ENCODE measurements at places on chromosomes 4 and X. TPM values are rescaled to one million over a fixed set of nuclear protein-coding genes. Genes with fewer than 3 reads are reported as not detected.

- no peak for DNase-seq
Observed at GRCh38 chr4:14667624-14668151, 334.6 kb upstream of the CPEB2 start.

- no peak for DNase-seq
Observed at GRCh38 chr4:76624241-76624681, 189.2 kb downstream of the SHROOM3 start.

- no peak for DNase-seq
Observed at GRCh38 chr4:3365326-3365725, 72.5 kb downstream of the RGS12 start.

GRCh38 chr4:7089213-7089986 is 21.5 kb upstream of the GRPEL1 start:
- DNase-seq = no peak

DNA sequence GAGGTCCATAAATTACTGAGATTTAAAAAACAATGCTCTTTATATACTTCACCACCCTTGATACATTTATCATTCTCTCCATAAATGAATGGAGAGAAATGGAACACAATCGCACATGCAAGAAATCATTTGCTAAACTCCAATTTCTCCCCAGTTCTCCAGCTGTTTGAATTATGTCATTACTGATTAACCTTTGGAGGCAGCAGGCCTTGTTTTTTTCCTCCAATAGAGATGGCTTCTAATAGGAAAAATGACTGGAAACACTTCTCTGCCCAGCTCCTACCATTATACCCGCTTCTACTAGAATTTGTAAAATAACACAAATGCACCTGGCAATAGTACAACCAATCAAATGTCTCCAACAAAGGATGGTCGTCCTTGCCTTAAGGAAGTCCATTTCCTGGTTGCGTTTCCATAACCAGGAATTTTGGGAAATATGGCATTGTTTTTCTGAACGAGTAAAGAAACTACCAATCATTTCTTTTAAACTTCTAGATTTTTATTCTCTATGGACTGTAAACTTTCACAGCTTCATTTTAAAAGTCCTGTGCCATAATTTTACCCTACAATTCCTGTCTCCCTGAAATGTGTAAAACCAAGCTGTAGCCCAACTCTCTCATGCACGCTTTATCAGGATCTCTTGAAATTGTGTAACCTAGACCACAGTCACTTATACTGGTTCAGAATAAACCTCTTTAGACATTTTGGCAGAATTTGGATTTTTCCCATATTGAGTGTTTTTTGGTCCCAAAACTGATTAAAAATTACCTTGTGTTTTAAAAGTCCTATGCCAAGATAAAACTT is 60.1 kb downstream of the APBB2 start:
- DNase-seq = no peak

DNA sequence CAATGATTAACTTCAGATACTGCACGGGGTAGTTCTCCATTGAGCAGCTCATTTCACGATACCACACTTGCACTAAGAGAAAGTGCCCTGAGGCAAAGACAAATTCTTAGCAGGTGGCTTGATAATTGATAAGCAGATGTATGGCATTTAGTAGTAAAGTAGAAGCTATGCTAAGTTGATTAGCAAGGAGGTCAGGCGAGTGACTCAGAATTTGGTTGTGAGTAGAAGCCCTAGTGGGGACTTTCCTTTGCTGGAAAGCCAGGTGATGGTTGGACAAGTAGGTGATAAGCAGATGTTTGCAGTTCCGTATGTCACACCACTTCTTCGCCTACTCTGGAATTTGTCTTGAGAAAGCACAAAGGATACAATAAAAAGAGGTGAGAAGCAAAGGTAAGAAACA is 58.7 kb downstream of the TLL1 start:
- DNase-seq = no peak

The YY2 gene
- polyA plus RNA-seq = 0.61 TPM

The MAGEA6 gene
- polyA plus RNA-seq = not detected

GRCh38 chr4:176793060-176793605 is 411 bp upstream of the VEGFC start:
- no peak for DNase-seq

The TRO gene
- 5.3 TPM for polyA plus RNA-seq

DNA sequence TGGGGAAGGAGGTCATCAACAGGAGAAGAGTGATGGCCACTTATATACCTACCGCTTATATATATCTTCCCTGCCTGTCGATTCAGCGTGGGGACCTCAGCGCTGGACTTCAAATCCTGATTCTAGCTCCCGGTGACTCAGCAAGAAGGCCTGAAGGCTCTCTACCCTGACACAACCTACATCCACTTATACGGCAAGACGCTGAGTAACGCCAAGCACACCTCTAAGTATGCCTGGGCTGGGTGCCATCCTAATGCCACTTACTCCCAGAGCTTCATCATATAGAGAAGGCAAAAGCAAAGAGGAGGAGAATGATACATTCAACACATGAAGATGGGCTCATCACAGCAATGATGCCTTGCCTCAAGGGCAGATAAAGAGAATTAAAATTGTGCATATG is 198.3 kb downstream of the CHIC2 start:
- no peak for DNase-seq

DNA sequence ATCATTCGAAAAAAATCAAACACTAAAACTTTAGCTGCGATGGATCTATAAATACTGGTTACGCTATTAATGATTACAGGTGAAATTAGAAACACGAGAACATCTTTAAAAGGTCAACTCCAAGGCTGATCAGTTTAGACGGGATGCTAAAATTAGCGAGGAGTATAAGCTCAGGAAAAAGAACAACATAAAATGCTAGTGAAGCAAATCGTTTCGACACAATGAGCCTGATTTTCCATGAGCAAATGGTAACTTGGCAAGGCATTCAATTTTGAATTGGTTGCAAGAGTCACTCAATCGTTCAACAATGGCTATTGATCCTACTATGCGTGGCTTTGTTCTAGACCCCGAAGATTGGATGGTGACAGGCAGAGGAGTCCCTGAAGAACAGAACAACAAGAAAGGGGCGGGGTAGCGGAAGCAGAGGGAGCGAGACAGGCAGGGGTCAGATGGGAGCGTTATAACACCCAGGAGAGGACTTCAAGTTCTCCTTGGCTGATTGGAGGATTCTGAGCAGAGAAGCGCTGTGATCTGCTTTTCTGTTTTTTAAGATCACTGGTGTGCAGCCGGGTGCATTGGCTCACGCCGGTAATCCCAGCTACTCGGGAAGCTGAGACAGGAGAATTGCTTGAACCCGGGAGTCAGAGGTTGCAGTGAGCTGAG is 146.5 kb downstream of the RBM47 start:
- DNase-seq = no peak

The MAGEA2 gene
- polyA plus RNA-seq = not detected

The MGARP gene
- 1.5 TPM for polyA plus RNA-seq

The ADAD1 gene
- not detected for polyA plus RNA-seq

DNA sequence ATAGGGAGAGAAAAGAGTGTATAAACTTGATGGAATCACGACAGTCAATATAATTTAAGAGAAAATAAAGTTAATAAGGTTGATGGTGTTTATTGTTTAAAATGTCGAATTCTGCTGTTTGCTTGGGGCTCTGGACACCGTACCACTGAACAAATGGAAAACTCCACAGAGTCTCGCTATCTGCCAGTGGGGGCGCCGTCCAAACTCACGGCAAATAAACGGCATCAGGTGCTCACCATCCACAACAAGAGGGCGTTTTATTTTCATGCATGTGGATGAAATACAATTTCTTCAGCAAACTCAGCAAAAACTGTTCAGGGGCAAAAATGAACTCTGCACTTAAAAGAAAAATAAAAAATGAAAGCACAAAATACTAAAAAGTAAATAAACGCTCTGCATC is 46.6 kb upstream of the FAM47C start:
- no peak for DNase-seq

The FAM133A gene
- polyA plus RNA-seq = 0.29 TPM

DNA sequence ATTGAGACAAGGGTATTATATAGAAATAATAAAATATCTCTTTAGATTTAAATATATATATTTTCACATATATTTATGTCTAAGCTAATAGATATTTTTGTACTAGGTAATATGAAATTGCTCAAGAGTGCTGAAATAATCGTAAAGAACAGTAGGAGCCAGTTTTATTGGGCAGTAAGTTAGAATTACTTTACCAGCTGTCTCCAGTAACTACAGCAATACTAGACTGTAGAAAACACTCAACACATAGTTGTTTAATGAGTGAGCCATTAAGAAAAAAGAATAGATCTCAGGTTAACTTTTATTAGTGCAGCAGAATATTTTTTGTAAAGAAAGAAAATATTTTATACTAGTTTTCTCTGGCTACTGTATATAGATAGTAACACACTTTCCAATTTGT is 715.2 kb downstream of the TRIML1 start:
- no peak for DNase-seq

DNA sequence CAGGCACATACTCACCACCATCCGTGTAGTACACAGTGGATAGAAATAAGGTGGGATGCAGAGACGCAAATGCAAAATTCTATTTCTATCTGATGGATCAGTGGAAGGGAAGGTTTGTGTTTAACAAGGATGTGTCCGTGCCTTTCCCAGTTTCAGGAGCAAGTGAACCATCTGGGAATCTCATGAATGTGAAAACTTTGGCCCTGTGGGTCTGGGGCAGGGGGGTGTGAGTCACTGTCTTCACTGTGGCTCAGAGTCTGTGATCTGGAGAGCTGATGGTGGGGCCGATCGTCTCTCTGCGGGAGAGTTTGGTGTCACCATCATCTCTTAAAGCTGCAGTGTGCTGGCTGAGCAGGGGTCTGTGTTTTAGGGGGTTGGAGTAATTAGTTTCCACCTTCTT is 179.3 kb upstream of the STS start:
- no peak for DNase-seq

GRCh38 chr4:77152421-77152820 is 4.6 kb upstream of the CCNG2 start:
- no peak for DNase-seq

GRCh38 chr4:23763559-23763958 is 126.3 kb downstream of the PPARGC1A start:
- no peak for DNase-seq

The EXOC1 gene
- 13.1 TPM for polyA plus RNA-seq

The SETD7 gene
- 12.0 TPM for polyA plus RNA-seq

The SMIM10 gene
- 6.8 TPM for polyA plus RNA-seq

The NIPAL1 gene
- polyA plus RNA-seq = 0.17 TPM

- DNase-seq = no peak
Observed at GRCh38 chr4:105022811-105023667, 123.6 kb upstream of the TET2 start.

- no peak for DNase-seq
Observed at GRCh38 chr4:32073542-32073941, 1353.4 kb downstream of the PCDH7 start.

- DNase-seq = no peak
Observed at GRCh38 chrX:154824638-154825037, 9.8 kb downstream of the SMIM9 start.

- no peak for DNase-seq
Observed at GRCh38 chr4:78774417-78774816, 1.7 kb upstream of the BMP2K start.

DNA sequence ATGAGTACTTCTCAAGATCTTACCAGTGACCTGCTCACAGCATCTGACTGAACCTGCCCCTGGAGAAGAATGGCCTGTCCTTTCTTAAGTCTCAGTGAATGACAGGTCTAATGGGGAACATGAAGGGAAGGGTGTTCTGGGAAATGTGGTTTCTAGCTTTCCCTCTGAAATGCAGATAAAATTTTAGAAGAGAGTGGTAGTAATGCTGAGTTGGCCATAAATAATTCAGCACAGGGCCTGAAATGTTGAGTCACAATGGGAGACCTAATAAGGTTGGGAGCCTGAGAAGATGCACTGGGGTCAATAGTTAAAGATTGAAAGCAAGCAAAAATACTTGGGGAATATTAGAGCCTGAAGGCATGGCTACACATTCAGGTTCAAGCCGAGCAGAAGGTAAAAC is 214.9 kb upstream of the ARHGAP24 start:
- DNase-seq = no peak

The TMPRSS11A gene
- polyA plus RNA-seq = not detected

DNA sequence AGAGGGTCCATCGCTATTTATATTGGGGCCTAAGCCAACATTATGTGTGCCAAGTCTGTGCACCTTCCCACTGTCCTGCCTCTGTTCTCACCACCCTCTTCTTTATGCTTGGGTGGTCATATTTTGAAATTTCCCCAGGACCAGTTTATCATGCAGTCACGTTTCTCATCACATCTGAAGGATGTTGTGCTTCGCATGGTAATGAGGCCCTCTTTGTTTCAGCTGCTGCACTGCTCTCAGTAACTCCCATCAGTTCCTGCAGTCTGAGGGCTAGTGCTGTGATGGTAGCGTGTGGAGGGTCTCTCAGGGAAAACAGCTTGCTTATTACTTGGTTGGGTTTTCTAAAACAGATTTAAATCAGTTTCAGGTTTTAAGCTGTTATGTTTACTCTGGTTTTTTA is 288.0 kb downstream of the AFF2 start:
- DNase-seq = no peak

GRCh38 chr4:36241771-36242170 is 2.5 kb downstream of the ARAP2 start:
- DNase-seq = no peak

DNA sequence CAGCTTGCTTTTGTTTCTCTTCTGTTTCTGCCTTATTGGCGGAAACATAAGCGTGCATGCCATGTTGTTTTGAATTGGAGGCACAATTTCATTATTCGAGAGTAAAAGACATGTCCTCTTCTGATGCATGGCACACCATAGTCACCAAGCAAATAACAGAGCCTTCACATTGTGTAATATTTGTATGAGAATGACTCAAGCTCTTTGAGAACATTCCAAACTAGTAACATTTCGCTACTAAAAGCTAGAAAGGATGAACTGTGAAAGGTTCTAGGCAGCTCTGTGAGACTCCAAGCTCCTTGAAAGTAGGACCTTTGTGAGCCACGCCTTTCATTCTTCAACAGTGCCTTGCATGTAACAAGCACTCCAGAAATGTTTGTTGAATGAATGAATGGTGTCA is 9.2 kb upstream of the ANXA3 start:
- no peak for DNase-seq

- DNase-seq = no peak
Observed at GRCh38 chr4:148078061-148078460, 346.2 kb downstream of the ARHGAP10 start.

DNA sequence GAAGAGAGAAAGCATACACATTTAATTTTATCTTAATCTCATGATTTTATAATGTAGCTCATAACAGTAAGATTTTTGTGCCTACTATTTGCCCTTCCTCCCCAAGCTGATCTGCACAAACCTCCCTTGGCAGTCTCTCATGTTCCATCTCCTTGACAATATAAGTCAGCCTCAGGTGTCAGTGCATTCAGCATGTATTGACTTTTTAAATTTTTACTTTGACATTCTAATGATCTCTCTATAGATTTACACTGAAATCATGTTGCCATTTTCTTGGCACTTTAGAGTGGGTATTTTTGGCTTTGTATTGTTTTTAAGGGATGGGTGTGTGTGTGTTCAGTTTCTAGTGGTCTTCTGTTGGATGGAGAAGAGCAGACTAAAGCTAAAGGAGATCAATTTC is 505.3 kb upstream of the CPEB2 start:
- DNase-seq = no peak
